Sciatic nerve (tissue), 2 donors: ENCODE measurements at places on chromosomes 5 and 9. TPM values are rescaled to one million over a fixed set of nuclear protein-coding genes. Genes with fewer than 3 reads are reported as not detected.

DNA sequence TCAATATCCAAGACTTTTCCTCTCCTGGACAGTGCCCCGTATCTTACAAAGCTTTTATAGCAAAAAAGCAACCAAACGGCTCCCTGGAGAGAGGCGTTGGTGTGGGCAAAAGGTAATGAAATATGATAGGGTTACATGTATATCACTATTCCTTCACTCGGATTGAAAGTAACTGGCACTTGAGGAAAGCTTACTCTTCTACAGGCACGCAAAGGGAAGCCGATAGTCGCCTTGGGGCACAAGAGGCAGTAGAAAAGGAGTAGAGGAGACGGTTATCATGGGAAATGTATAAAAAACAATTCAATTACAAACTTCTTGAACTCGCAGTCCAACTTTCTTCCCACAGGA is 1.1 kb downstream of the DIAPH1 start:
- no peak for DNase-seq

DNA sequence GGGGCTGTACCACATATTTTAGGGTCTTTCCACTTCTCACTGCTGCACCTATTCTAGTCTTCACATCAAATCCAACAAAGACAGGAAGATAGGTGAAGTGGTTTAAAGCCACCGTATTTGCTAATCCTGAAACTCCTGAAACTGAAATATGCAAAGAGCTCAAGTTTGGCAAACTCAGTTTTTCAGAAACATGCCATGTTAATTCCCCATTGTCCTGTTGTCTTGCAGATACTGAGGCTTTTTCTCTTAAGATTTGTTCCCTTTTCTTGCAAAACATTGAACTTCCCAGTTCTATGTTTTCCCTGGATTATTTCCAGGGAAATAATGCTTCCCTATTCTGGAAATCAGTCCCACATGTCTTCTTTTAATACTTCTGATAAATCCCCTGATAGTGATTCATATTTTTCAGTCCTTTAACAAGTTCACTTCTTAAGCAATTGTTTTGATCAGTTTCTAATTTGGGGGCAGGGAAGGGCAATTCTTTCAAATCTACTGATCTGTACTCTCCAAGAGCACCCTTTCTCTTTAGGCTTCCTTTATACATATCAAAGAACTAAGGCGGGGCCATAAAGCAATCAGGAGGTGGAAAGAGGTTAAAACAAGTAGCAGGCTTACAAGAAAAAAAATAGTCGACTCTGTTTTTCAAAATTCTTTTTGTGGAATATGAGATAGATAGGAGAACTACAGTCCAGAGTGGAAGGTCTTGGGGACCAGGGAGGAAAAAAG is 648.5 kb downstream of the BNC2 start:
- DNase-seq, result no peak

- DNase-seq, result no peak
These were observed 72.0 kb upstream of the CTSL start for GRCh38 chr9:87653941-87654340.

DNA sequence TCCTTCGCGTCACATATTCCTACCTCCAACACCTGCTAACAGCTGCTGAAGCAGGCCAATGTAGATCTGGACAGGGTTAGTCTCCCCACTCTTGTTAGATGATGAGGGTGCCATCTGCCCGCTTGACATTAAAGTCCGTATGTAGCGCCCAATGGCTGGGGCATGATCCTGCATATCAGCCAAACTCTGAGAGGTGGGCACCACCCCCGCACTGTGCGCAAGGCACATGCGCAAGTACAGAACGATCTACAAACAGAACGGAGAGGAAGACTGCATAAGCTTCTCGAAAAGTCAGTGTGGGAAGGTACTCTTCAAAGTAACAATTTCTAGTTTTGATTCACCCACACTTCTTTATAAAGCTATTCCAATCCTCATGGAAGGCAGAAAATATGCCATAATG is 69.8 kb downstream of the ECPAS start:
- DNase-seq, result no peak

The ANKRD18A gene
- total RNA-seq, result 3.9 TPM

The SOHLH1 gene
- not detected for total RNA-seq

The FLT4 gene
- 11.7 TPM for total RNA-seq

The GPR150 gene
- total RNA-seq, result 0.49 TPM

The CAMK2A gene
- 2.5 TPM for total RNA-seq

The GNE gene
- total RNA-seq, result 26.0 TPM

The CCDC69 gene
- total RNA-seq, result 45.8 TPM

The GADD45G gene
- total RNA-seq, result 3.5 TPM
